Panc1 (cell line): ENCODE measurements at places on chromosomes 6 and 20.

DNA sequence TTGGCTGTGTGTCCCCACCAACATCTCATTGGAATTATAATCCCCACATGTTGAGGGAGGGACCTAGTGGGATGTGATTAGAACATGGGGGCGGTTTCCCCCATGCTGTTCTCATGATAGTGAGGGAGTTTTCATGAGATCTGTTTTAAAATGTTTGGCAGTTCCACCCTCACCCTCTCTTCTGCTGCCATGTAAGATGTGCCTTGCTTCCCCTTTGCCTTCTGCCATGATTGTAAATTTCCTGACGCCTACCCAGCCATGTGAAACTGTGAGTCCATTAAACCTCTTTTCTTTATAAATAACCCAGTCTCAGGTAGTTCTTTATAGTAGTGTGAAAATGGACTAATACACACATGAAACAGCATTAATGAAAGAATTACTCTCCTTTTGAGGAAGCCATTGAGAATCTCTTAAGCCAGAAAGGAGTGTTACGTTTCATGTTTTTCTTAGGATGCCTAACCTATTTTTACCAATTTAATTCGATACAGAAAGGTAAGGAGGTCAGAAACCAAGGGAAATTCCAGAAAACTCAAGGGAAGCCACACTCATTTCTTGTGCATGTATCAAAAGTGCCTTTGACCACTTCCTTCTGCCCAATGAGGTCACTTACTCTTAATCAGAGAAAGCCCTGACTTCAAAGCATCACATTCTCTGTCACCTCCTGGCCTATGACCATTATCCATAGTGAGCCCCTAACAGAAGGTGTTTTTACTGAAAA lies 24.7 kb upstream of the HINT3 start:
- no peak for DNase-seq

GRCh38 chr6:144063246-144063743 lies 32.1 kb downstream of the SF3B5 start:
- no peak for DNase-seq

GRCh38 chr6:156695742-156696141 lies 81.4 kb upstream of the ARID1B start:
- DNase-seq: no peak

DNA sequence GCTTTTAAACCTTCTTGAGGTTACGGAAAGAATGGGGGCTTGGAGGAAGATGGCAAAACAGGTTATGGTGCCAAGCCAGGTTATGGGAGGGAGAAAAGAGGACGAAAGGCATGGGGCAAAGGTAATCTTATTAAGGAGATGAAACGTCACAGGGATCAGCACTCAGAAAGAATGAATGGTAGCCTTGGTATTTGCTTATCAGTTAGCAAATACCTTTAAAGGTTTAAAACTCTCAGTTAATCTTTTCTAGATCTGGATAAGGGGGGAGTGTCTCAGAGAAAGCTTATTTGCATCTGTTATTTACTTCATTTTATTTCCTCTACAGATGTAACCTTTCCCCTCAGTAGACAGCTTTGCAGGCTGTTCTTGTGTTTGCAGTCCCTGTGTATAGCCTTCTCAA lies 55.5 kb upstream of the EEF1E1 start:
- DNase-seq: no peak

DNA sequence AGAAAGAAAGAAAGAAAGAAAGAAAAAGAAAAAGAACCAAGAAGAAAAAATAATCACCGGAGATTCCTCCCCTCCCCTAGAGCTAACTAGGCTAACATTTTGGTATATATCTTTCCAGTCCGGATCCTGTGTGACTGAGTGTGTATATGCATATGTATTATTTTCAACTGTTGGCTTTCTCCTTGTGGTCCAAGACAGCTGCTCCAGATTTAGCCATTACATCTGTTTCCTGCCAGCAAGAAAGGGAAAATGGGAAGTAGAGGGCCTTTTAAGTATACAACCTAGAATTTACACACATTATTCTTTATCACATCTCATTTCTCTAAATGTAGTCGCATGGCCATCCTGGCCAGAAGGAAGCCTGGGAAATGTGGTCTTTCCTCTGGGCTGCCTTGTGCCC lies 15.2 kb downstream of the SLC52A3 start:
- no peak for DNase-seq

- no peak for DNase-seq
Observed at GRCh38 chr6:111173341-111173740, 86.0 kb downstream of the SLC16A10 start.

DNA sequence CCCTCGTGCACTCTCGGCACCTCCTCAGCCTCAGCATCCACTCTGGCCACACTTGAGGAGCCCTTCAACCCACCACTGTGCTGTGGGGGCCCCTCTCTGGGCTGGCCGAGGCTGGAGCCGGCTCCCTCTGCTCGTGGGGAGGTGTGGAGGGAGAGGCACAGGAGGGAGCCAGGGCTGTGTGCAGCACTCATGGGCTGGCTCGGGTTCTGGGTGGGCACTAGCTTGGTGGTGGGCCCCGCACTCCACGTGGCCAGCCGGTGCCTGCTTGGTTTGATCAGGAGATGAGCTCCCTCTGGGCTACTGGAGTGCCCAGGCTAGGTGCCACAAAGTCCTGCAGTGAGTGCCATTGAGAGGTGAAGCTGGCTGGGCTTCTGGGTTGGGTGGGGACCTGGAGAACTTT lies 949.4 kb upstream of the GJE1 start:
- DNase-seq: no peak

GRCh38 chr6:43817192-43817591 lies 47.2 kb downstream of the VEGFA start:
- no peak for DNase-seq

GRCh38 chr6:123994168-123994567 lies 190.5 kb downstream of the NKAIN2 start:
- no peak for DNase-seq

DNA sequence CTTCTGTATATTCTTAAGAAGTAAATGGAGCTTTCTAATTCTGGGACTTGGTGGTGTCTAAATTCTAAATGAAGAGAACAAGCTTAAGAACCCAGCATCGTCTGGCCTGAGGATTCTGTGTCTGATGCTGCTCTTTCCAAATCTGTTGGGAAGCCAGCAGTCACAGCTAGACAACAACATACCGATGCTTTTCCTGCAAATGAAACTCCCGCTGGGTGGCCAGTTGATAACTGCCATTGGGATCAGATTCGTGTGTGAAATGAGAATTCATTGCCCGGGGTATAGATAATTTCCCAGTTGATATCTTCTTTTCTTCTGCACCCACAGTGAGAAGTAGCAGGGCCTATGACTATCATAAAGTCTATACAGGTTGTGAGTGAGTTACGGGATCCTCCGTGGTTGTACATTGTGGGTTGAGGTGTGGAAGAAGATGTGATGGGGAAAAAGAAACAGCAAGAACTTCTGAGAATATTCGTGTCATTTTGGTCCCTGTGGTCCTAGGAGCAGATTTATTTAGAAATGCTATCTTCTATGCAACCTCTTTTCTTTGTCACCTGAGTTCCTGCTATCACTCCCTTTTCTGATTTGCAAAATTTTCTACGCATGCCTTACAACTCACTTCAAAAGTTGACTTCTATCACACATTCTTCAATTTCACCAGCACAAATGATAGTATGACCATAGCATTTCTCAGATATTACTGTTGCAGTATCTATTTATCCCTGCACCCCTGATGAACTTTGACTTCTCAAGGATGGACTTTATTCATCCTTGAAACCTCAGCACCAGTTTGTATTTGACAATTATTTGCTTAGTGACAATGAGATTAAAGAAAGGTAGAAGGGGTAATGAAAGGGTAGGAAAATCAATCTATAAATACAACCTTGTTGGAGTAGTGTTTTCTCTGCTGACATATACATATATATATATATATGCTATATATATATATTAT lies 10.4 kb downstream of the NOX3 start:
- no peak for DNase-seq

- no peak for DNase-seq
Observed at GRCh38 chr20:59958626-59959025, 403 bp downstream of the CDH26 start.

DNA sequence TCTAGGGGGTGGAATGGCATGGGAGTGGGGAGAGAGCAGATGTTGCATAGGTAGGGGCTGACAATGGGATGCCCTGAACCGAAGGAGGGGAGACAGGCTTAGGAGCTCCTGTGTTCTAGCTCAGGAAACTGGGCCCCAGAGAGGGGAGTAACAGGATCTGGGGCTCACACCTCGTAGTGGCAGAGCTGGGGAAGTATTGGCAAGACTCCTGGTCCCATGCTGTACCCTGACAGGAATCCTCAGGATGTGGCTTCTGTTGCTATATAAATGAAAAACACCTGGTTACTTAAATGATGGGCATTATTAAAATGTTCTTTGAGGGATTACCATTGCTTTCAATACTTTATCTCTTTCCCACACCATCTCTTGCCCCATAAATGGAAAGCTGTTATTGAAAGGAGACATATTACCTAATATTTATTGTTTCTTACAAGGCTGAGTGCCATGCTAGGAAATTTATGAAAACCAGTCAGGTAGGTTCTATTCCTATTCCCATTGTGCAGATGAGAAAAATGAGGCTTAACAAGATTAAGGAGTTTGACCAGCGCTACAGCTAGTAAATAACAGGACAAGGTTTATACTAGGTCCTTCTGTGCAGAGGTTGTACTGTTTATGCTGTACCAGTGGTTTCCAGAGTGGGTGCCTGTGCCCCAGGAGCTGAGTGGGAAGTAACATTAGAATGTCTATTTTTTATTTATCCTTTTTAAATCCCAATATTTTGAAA lies 35.3 kb upstream of the TCP11 start:
- no peak for DNase-seq

- no peak for DNase-seq
Observed at GRCh38 chr6:64290867-64291266, 655.3 kb downstream of the PHF3 start.

GRCh38 chr6:28124971-28125353 lies 553 bp downstream of the ZSCAN16 start:
- no peak for DNase-seq
